ENCODE measurements at places on chromosomes 6 and 20.

DNA sequence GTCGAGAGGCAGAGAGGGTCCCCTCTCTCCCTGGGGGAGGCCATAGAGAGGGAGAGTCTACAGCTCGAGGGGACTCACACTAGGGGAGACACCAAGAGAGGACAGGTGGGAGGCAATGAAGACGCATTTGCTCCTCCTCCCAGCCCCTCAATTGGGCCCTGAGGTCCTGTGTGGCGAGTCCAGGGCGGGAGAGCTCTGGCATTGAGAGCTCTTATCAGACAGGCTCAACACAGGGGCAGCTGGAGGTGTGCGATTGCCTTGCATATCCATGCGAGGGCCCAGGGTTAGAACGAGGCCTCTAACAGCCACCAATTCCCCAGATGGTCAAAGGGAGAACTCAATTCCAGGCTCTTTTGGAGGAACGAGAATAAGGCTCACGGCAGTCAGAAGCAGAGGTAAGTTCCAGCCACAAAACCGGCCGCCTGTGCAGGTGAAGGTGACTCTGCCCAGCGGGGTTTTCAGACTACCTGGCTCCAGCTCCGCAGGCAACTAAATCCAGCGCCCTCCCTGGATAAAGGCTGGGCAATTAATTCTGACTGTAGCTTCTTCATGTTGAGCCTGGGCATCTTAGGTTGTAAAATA is 94.0 kb upstream of the MPC1 start:
- H3K27me3 ChIP-seq, result no peaks in the 10 kb centered on the region
- H3K36me3 ChIP-seq, result no peaks in the 10 kb centered on the region
- no peak for DNase-seq
- no peak overlapping the region for H3K27ac ChIP-seq
- H3K4me1 ChIP-seq, result no peaks in the 10 kb centered on the region
- no peak overlapping the region for H3K4me3 ChIP-seq

DNA sequence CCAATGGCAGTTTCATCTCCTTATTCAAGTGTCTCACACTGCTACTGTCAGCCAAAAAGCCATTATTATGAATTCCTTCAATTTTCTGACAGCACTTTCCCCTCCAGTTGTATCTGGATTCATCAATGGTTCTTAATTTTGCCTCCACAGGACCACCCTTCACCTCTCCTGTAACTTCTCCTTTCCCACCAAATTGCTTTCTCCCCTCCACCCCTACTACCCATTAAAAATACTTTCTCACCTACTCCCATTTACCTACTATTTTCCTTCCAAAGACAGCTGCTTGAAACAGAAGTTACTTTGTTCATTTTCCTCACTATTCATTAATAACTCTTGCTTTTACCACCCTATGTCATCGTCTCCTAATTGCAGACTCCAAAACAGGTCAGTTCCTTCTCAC is 29.8 kb downstream of the DEK start:
- H3K27ac ChIP-seq, result no peak overlapping the region
- H3K27me3 ChIP-seq, result no peaks in the 10 kb centered on the region
- peaks cover 73% of the 10 kb centered on the region for H3K36me3 ChIP-seq
- no peak overlapping the region for H3K4me3 ChIP-seq
- no peak for DNase-seq

DNA sequence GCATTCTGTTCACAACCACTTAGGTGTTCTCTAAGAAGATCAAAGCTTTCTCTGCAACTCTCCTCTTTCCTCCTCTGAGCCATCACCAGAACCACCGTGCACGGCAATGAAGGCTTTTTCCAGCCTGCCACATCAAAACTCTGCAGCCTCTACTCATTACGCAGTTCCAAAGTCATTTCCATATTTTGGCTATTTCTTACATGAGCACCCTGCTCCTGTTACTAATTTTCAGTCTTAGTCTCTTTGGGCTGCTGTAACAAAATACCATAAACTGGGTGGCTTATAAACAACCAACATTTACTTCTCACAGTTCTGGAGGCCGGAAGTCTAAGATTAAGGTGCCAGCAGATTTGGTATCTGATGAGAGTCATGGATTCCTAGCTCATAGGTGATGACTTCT is 70.4 kb upstream of the THBS2 start:
- no peaks in the 10 kb centered on the region for H3K36me3 ChIP-seq
- DNase-seq, result no peak
- H3K4me1 ChIP-seq, result no peaks in the 10 kb centered on the region
- H3K27ac ChIP-seq, result no peak overlapping the region
- H3K27me3 ChIP-seq, result no peaks in the 10 kb centered on the region

- H3K4me1 ChIP-seq, result peaks cover 19% of the 10 kb centered on the region
- H3K36me3 ChIP-seq, result no peaks in the 10 kb centered on the region
- DNase-seq, result peak; percentile 38
- H3K4me3 ChIP-seq, result no peak overlapping the region
- no peaks in the 10 kb centered on the region for H3K27me3 ChIP-seq
- H3K27ac ChIP-seq, result peak overlapping the region; percentile 51
Observed at GRCh38 chr6:84601366-84601765, 163.0 kb downstream of the TBX18 start.

DNA sequence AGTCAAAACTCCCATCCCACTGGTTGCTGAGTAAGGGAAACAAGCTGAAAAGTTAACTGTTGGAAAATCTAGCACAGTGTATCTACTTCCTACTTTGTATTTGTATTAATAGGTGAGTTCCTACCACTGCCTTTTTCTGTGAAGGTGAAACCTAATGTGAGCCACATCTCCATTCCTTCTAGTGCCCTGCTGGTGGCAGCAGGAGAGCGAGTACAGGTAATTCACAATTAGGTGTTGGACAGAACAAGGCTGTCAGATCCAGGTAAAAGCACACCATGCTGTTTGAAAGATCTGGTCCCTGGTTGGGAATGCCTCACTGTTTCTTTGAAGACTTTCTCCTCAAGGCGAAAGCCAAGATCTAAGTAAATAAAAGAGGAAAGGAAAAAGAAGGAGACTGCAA is 528.4 kb downstream of the PKHD1 start:
- no peaks in the 10 kb centered on the region for H3K36me3 ChIP-seq
- no peak overlapping the region for H3K4me3 ChIP-seq
- peak overlapping the region; percentile 53 for H3K27ac ChIP-seq
- no peaks in the 10 kb centered on the region for H3K27me3 ChIP-seq
- peaks cover 73% of the 10 kb centered on the region for H3K4me1 ChIP-seq
